ENCODE measurements at places on chromosomes 6 and 20. TPM values are rescaled to one million over a fixed set of nuclear protein-coding genes. Genes with fewer than 3 reads are reported as not detected.

DNA sequence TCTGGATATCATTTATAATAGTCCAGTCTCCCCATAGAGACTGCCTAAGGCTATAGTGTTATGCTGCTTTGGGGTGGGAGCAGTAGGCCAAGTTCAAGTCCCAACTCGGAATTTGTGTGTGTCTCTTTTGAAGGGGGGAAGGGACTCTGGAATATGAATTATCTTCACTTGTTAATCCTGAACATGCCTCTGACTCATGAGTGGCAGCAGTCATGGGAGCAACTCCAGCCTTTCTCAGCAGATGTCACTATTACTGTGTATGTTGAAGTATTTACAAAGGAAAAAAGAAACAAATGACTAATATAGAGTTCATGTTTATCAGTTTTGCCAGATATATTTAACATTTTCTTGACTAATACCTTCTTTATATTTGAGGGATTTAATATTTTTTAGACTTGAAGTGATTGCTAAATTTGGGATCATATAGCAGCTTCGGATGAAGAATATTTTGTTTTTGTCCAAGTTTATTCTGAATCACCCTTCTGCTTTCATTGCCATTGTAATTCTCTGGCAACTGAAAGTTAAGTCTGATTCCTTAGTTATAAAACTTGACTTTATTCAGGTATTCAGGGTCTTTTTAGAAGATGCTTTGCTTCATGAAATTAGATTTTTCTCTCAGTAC, 23.4 kb downstream of the FAM217A start:
- DNase-seq, result no peak

DNA sequence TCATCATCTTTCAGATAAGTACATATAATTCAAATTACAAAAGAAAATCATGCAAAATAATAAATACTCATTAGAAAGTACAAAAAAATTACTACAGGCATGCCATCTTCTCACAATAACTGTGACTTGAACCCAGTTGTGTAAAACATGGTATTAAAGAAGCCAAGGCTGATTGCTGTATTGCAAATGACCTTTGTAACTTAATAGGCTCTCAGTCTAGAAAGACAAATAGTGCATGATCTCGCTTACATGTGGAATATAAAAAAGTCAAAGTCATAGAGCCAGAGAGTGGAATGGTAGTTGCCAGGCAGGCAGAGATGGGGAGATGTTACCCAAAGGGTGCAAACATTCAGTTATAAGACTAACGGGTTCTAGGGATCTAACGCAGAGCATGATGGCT, 626.1 kb downstream of the COL12A1 start:
- no peak for DNase-seq

Gene RSPH4A
- not detected for total RNA-seq

- no peak for DNase-seq
Measured at GRCh38 chr20:55437798-55438415, 567.4 kb downstream of the CBLN4 start.

Gene HFE
- 14.1 TPM for total RNA-seq

GRCh38 chr6:12245763-12246718, 44.1 kb upstream of the EDN1 start:
- no peak for DNase-seq

Gene KCNK17
- 1.2 TPM for total RNA-seq

DNA sequence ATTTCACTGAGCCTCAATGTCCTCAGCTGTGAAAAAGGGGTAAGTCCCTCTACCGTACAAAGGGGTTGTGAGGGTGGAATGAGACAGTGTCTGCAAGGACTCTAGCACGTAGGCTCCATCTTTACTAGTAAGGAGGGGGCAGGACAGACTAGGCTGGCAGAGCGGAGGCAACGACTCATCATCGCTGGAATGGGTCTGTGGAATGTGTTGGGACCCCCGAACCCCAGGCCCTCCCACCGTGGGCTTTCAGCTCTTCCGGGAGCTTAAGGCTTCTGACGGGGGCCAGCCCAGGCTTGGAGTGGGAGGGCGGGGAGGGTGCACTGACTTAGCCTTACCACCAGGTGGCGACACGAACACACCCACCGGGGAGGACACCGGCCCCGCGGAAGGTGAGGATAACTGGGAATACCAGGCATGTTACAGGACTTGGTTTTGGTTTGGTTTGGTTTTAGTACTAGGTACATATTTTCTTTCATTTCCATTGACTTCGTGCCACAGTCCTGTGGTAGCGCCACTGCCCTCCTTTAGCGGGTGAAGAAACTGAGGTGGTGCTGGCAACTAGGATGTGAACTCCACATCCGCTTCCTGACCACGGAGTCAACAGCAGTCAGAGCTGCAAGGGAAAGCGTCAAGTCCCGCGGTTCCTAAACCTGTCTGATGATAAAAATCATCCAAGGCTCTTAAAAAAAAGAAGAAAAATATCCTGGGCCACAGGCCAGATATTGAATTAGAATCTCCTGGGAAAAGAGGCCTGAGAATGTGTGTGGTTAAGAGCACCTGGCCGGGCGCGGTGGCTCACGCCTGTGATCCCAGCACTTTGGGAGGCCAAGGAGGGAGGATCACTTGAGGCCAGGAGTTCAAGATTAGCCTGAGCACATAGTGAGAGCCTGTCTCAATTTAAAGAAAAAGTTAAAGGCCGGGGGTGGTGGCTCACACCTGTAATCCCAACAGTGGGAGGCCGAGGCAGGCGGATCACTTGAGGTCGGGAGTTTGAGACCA, 10.3 kb upstream of the TULP1 start:
- peak; percentile 69 for DNase-seq

Gene CCN6
- total RNA-seq, result not detected

- DNase-seq, result no peak
Measured at GRCh38 chr20:19257865-19258264, 45.4 kb downstream of the SLC24A3 start.

DNA sequence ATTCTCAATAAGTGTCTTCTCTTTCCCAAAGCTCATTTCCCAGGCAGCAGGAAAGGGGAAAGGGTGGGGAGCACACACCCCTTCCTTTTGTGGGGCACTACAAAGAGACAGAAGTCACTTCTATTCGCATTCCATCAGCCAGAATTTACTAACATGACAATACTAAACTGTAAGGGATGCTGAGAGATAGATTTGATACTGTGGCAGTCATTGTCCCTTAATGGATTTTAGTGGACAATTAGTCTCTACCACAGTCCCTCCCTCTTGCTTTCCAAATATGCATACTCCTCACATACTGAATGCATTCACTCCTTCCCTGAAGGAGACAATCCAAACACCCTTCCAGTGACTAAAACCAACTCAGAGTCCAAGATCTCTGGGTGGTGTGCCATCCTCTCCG, 50.5 kb downstream of the ABRACL start:
- DNase-seq, result no peak

DNA sequence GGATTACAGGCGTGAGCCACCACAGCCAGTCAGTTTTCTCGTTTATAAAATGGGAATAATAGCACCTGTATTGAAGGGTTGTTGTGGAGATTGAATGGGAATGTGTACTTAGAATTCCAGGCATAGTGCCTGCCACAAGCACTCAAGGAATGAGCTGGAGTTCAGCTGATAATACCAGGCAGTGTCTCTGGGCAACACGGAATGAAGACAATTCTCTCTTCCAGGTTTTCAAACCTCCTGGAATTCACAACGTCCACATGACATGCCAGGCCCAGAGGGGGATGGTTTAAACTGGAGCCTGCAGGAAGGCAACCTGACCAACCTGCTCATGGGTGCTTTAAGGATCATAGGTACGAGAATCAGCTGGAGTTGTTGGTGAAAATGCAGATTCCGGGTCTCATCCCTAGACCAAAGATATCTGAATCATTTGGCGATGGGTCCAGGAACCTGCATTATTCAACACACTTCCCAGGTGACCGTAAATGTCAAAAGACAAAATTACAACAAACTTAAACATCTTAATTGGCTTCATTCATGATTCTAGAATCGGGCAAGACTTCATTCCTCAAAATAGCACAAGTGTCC, 1.9 kb upstream of the PTPN1 start:
- DNase-seq, result peak; percentile 40

- peak; percentile 71 for DNase-seq
Measured at GRCh38 chr6:30490026-30490876, 942 bp downstream of the HLA-E start.

GRCh38 chr6:161590961-161591627, 317.2 kb upstream of the AGPAT4 start:
- no peak for DNase-seq

GRCh38 chr20:24210356-24210755, 221.8 kb upstream of the GGTLC1 start:
- no peak for DNase-seq

Gene SLCO4A1
- total RNA-seq, result 1.7 TPM

GRCh38 chr20:8372824-8373380, 240.8 kb downstream of the PLCB1 start:
- DNase-seq, result no peak

Gene IRF4
- 1.7 TPM for total RNA-seq

Gene SYTL3
- 0.43 TPM for total RNA-seq

DNA sequence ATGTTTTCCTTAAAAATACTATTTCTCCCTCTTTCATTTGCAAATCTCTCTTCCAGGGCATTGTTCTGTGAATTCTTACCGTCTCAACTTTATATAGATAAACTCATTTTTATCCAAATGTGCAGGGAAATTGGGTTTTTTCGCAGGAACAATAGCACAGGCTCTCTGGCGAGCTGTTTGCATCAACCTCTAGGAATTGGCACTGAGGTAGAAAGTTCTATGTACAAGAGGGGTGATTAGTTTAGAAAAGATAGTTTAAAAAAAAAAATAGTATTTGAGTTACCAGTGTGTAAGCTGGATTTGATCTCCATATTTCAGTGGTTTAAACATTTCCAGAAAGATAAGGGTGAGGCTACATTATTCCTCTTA, 129.7 kb upstream of the BTN3A2 start:
- DNase-seq, result no peak

GRCh38 chr6:40947876-40948526, 91.0 kb downstream of the UNC5CL start:
- no peak for DNase-seq

GRCh38 chr6:69813508-69813907, 16.7 kb upstream of the LMBRD1 start:
- DNase-seq, result no peak

DNA sequence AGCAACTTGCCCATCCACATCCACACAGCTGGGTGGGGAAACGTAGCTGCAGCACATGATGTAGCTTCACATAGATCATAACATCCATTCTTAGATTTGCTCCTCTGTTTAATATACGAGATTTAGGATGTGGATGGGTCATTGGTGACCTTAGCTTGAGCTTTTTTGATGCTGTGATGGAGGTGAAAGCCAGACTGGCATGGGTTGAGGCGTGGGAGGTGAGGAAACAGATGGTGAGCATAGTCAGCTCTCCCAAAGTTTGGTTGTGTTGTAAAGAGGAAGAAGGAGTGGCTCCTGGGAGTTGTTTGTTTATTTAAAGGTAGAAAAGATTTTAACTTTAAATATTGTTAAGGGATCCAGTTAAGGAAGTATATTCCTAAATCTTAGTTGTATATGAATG, 5.3 kb downstream of the ARFGEF2 start:
- DNase-seq, result no peak

DNA sequence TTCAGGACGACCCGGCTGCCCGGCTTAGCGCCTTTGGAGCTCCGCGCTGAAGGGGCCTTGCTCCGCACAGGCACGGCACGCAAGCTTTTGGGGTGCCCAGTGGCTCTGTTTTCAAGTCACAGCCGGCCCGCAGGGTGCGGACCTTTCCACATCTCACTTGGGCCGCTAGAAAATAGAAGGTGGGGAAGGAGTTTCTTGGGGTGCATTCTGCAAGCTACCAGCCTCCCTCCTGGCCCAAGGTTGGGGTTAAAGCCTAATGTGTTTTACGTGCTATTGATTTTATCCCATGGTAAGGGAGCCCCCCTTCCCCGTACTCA, 561 bp downstream of the KAT14 start:
- no peak for DNase-seq

DNA sequence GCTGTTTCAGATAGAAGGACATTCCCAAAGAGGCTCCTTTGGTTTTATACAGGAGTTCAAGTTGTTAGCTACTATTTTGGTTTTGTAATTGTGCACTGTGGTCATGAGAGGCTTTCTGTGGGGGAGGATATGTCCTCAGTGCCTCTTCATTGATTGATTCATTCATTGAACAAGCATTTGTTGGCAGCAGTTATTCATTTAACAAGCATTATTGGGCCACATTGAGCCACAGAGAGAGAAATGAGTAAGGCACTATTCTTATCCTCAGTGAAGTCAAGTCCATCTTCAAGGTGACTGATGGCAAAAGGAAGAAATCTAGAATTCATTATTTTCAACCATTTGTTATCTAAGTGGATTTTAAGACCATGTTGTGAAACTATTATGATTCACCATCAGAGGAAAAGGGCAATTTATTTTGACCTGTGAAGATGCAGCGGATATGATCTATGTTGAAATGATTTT, 697.2 kb upstream of the CITED2 start:
- DNase-seq, result no peak

Gene CDK19
- 6.9 TPM for total RNA-seq

Gene RNF217
- total RNA-seq, result 25.0 TPM

Gene ZCCHC3
- 5.6 TPM for total RNA-seq

DNA sequence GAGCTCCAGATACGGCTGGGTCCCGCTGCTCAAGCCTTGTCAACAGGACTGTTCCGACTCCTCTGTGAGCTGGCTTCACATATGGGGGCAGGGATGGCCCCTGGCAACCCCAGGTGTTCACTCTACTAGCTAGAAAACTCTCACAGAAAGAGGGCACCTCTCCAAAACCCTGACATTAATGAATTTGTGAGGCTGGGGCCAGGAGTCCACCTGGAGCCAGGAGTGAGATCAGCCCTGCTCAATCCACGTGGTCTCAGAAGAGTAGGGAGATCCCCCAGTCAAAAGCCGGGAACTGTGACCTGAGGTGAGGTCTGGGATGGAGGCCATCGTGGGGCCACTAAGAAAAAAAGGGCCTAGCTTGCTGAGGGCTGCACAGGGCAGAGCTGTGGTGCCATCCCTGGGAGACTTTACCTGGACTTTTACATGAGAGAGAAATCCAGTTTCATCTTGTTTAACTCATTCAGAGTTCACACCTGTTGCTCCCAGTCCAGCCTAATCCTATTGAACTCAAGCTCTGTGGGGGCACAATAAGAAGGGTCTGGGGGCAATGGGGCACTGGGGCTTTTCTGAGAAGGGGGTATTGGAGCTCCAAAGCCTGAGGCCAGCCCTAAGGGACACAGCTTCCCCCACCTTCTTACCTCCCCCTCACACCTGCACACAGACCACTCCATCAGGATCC, 144.3 kb upstream of the MLN start:
- no peak for DNase-seq

DNA sequence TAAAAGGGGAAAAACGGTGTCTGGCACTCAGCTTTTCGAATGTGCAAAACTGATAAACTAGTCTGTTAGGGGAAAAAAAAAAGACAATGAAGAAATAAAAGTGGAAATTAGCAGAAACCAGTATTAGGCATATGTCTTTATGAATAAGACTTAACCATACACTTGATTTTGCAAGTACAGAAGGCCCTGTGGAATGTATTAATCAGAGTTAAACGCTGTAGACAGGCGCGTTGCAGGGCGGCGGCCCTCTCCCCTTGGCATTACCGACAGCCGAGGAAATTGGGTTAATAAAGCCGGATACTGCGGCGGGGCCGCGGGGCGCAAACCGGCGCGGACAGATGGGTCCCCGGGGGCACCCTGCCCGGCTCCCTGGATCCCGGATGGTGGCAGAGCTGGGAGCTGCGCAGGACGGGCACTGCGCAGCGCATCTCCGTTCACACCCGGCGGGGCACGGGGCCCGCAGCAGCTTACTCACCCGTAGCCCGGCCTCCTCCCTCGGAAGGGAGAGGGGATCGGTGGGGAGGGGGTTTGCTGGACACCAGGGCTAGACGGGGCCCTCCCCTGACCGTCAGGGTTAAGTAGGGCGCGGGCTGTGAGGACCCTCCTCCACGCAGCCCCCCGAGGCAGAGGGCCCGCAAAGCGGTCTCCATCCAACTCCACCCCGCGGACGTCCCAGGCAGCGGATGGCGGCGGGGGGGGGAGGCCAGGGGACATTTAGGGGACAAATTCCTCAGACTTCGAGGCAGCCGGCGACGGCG, 2.0 kb downstream of the BHLHE23 start:
- DNase-seq, result no peak

Data from left lobe of liver (tissue), 2 donors.